ENCODE measurements at places on chromosomes 13 and 19.

DNA sequence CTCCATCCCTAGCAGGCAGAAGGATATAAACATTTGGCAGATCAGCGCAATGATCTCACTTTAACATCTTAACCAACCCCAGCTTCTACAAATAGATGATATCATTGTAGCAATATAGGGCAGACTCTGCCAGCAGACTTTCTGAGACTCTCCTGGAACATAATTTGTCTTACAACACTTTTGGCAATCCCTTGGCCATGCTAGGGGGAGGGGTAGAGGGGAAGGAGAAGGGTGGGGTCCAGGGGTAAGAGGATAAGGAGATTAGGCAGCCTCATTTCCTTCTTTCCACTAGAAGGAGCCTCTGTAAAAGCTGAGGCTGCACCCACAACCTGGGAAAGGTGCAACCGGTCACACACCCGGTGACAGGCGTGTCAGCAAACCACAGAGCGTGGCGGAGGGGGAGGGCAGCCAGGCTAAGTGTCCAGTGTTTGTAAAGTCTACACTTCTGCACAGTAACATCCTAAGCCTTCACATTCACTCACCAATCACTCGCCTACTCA is 8.7 kb upstream of the UBAC2 start:
- no peak for DNase-seq

DNA sequence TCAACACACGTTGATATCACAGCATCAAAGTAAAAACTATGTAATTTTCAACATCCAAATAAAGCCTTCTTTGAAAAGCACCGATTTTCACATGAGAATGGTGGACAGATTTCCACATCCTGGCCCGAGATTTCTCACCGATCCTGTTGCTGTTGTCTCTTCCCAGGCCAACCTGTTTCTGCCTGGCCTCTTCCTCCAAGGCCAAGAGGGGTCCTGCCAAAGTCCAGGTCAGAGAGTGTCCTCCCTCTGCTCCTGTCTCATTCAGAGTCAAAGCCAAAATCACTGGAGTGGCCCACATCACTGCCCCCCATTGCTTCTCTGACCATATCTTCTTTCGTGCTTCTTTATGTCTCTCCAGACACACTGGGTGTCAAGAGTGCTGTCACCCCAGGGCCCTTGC is 49.5 kb downstream of the CHST8 start:
- no peak for DNase-seq

DNA sequence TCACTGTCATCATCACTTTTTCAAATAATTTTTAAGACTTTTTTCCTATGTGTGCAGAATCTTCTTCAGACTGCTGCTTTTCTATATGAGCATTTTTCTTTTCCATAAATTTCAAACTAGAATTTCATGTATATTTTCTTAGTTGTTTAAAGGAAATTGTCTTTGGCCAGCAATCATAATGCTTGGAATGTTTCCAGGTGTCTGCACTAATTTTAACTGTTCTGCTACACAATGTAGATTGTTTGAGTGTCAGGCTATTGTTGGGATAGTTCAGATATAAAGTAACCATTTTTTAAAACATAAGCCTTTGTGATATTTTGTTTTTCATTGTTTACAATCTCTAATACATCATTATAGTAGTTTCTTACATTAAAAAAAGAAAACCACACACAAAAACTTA is 1418.5 kb downstream of the EFNB2 start:
- no peak for DNase-seq

GRCh38 chr13:110214637-110215036 is 92.3 kb downstream of the COL4A1 start:
- no peak for DNase-seq

- DNase-seq: no peak
Observed at GRCh38 chr13:29648760-29649159, 53.3 kb upstream of the SLC7A1 start.

GRCh38 chr19:14409146-14410023 is 9.8 kb downstream of the DDX39A start:
- DNase-seq: no peak

DNA sequence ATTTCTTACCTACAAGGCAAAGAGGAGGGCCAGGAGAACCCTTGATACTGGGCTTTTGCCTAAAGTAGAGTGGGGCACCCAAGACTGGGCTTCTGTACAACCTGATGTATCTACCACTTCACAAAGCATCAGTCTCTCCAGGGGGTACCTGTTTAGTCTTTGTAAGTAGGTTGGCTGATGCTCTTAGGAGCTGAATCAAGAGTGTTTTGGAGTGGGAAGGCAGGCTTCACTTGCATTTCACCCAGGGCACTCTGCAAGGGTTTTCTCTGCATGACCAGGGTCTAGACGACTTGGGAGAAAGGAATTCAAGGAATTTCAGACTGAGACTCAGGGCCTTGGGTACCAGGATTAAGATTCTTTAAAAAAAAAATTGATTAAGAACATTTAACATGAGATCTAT is 361.5 kb downstream of the RFC3 start:
- no peak for DNase-seq

DNA sequence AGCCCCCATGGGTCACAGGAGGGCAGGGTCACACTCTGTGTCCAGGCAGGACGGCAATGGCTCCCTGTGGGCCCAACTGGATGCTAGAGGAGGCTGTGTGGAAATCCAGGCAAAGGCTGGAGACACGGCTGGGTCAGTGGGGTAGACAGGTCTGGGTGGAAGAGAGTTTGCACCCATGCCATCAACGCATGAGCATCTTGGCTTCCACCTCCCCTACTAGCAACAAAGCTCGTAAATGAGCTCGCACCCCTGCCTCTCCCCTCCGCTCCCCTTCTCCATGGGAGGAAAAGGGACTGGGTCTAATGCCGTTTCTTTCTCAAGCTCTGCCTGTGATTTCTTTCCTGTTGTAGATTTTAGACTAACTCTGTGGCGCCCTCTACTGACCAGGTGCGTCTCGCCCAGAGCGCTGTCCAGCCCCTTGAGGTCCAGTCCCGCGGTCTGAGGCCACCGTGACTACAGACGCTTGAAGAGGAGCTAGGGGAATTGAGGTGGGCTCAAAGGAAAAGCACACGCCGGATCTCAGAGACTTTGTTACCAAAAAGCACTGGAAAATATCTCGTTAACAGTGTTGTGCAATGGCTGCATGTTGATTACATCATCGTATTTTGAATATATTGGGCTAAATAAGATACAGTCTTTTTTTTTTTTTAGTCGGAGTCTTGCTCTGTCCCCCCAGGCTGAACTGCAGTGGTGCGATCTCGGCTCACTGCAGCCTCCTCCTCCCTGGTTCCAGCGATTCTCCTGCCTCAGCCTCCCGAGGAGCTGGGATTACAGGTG is 50.7 kb upstream of the USP29 start:
- no peak for DNase-seq

DNA sequence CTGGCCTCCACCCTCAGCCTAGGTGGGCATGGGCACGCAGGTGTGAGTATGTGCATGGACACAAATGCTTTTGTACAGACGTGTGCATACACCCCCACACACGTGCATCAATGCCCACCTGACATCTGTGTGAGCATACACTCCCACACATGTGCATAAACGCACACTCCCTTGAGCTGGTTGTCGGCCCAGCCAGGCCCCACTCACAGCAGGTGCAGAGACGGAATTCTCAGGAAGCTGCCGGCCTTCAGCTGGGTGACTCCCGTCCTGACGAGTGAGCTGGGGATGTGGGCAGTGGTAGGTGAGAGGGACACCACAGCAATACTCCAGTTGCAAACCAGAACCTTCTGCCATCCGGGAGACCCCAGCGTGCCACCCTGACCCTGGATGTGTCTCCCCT is 1.0 kb downstream of the LGI4 start:
- no peak for DNase-seq

DNA sequence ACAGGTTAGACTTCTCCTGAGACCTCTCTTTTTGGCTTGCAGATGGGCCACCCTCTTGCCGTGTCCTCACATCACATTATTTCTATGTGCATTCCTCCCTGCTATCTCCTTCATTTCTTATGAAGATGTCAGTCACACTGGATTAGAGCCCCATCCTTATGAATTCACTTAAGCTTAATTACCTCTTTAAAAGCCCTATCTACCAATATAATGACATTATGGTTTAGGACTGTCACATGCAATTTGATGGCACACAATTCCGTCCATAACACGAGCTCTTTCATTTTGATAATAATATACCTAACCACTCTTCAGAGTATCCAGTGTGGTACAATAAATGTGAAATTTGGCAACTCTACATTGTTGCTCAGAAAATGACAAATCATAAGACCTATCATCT is 1037.3 kb downstream of the DIAPH3 start:
- DNase-seq: no peak

DNA sequence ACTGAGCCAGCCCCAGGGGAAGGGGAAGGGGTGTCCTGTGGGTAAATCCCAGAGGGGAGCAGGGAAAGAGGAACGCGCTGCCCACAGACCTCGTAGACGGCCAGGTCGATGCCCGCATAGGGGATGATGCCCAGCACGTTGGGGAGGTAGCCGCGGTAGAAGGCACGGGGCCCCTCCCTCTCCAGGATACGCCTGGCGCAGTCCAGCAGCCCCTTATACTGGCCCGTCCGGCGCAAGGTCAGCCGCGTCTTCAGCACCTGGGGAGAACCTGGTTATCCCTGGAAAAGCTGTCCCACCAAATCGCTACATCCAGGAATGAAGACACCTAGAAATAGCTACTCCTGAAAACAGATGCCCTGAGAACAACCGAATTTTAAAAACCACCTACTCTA is 7.4 kb downstream of the SLC25A23 start:
- DNase-seq: no peak

DNA sequence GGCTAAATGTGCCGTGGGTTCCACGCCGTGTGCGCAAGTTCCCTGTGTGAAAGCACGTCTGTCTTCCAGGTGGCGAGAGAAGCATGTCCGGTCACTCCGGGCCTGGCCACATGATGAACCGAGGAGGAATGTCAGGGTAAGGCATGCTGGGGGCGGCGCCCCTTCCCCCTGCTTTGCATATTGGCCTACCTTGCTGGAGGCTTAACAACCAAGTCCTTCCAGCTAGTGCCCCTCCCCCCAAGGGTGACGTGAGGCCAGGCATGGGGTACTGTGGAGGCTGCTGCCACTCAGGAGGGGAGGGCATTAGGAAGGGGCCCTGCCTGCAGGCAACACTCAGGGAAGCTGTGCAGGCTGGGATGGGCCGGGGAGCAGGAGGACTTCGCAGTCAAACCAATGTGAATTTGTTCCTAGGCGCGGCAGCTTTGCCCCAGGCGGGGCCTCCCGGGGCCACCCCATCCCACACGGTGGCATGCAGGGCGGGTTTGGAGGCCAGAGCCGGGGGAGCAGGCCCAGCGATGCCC is 12.5 kb downstream of the MICOS13 start:
- DNase-seq: no peak

DNA sequence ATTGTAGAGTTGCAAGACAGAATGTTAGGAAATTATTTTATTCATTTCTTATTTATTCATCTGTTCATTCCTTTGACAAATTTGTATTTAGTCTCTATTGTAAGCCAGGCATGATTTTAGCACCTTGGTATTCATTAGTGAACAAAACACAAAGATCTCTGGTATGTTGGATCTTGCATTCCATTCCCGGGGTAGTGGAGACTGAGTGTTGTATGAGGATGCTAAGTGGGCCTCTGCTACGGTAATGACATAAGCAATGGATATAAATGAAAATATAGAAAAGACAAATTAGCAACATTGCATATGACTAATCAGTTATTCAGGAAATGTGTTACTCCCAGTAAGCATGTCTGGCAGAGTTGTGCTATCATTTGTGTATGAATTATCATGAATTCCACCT is 449.3 kb downstream of the PCDH17 start:
- DNase-seq: no peak

DNA sequence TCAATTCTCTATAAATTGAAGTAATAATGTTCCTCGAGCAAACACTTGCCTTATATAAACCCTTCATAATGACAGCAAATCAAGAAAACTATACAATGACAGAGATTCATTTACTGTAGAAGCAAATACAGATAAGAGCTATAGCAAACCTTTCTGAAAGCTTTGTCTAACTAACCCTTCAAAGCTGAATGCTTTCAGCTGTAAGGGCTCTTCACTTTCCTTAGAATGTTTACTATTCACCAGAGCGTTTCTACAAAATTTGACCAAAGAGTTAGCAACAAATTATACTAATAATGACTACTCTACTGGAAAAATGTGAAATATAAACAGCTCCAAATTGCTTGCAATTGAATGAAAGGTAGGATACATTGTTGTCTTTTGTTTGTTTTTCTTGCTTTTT is 218.1 kb downstream of the SLITRK5 start:
- DNase-seq: no peak

- no peak for DNase-seq
Observed at GRCh38 chr13:39474600-39474999, 128.4 kb downstream of the LHFPL6 start.
